Midbrain (tissue), 1 donor: ENCODE measurements at places on chromosomes 16 and 17.

- no peak for DNase-seq
Measured at GRCh38 chr16:62294213-62294972, 258.2 kb upstream of the CDH8 start.

DNA sequence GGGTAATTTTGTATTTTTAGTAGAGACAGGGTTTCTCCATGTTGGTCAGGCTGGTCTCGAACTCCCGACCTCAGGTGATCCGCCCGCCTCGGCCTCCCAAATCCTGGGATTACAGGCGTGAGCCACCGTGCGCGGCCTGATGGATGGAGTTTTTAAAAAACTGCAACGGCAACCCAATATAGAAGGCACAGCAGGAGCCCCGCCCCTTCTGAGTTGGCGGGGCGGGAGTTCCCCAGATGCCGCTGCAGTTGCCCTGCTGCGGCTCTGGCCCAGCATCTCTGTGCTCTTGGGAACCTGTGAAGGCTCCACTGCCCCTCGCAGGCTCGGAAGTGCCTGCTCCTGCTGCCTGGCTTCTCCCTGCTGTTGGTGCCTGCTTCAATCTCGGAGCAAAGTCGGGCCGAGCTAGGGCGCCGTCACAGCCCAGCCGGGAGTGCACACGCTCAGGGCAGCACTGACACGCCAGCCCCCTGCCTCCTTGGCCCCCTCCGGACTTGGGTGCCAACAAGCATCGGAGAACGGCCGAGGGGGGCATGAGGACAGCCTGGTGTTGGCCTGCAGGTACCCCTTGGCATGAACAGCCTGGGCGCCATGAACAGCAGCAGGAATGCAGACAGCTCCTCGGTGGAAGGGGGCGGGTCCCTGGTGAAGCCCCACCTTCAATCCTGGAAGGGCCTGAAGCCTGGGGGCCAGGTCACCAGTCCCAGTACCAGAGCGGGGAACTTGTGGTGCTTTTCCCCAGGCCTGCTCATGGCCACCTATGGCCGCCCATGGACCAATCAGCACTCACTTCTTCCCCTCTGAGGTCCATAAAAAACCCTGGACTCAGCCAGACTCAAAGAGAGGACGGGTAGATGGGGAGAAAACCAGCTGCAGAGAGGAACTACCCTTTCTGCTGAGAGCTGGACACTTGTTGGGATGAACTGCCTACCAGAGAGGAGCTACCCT is 2.3 kb upstream of the NT5M start:
- no peak for DNase-seq

GRCh38 chr16:69725480-69726312 is 664 bp downstream of the NQO1 start:
- no peak for DNase-seq

DNA sequence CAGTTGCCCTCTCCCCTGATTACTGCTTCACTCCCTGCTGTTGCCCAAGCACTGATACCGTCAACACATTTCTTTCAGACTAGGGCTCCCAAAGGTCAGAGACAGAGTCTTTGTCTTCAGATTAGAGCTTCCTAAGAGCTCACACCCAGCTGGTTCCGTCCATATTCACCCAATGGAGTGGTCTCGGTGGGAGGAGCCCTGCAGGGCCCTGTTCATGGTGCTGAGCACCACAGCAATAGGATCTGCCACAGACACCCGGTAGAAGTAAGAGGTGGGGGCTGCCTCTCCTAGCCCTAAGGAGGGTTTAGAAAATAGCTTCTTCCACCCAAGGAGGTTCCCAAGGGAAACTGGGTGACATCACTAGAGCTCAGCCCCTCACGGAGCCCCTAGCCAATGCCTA is 128.3 kb downstream of the CCDC144A start:
- DNase-seq: no peak

GRCh38 chr16:89798832-89799370 is 17.5 kb downstream of the FANCA start:
- no peak for DNase-seq

- DNase-seq: no peak
Measured at GRCh38 chr16:14132696-14133048, 61.6 kb downstream of the MRTFB start.

- peak; percentile 66 for DNase-seq
Measured at GRCh38 chr16:381789-382717, at the start of gene PGAP6. TSS of gene PGAP6 (minus strand) at chr16:381978. CDS start at chr16:381821, 157 bp downstream.

- DNase-seq: no peak
Measured at GRCh38 chr17:68804777-68805520, 150.2 kb downstream of the ABCA8 start.

GRCh38 chr16:29745853-29746345 is at the start of gene C16orf54:
TSS of gene C16orf54 (minus strand) at chr16:29745990. CDS start at chr16:29744951, 1,039 bp downstream.
- peak; percentile 12 for DNase-seq

DNA sequence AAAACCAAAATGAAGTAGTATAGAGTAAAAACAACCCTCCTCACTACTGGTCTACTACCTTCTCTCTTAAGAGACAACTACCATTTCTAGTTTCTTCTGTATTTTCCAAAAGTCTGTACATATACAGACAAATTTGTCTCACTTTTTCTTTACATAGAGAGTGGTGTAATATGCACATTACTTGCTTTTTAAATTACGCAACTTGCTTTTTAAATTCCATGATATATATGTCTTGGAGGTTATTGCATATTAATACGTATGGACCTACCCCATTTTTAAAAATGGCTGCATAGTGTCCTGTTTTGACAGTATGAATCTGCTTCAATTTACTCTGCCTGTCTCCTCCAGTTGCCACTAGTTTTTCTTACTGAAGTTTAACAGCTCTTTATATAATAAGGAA is 42.5 kb upstream of the AQP8 start:
- DNase-seq: no peak
